ENCODE measurements at places on chromosomes 4 and X.

- DNase-seq, result no peak
Observed at GRCh38 chrX:49644991-49645637, 46.3 kb downstream of the GAGE1 start.

DNA sequence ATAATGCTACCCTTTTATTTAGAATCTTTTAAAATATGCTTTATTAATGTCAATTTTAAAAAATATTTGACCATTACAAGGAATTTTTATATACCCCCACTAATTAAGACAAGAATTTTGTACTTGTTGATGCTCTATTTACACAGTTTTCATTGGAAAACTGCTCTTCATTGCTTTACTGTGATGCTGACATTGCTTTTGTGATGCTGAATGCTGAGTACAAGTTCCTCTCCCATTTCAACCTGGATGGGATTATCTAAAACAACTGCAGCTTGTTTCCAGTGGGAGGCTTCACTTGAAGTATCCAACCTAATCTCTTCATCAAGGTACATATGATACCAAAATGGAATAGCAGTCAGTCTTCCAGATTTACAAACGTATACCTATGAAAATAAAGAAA, 21.2 kb downstream of the TMEM184C start:
- DNase-seq, result no peak

- DNase-seq, result no peak
Observed at GRCh38 chr4:26181616-26182015, 139.2 kb upstream of the RBPJ start.

DNA sequence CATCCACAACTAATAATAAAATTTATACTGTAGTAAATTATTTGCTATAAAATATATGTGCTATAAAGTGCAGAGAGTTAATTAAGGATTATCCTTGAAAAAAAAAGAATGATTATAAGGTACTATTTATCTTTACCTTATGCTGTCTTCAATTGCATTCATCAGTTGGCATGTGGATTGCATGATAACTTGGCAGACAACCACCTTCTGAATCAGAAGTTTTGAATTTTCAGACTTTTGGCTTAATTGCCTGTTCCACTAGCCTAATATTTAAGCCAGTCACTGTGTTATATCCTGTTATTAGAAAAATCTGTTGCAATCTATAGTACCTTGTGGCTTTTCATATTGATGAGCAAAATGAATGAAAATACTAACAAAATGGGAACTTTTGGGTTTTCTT, 1040.3 kb upstream of the PCDH10 start:
- no peak for DNase-seq

GRCh38 chr4:189117426-189117825, 823.2 kb upstream of the FRG1 start:
- DNase-seq, result no peak

DNA sequence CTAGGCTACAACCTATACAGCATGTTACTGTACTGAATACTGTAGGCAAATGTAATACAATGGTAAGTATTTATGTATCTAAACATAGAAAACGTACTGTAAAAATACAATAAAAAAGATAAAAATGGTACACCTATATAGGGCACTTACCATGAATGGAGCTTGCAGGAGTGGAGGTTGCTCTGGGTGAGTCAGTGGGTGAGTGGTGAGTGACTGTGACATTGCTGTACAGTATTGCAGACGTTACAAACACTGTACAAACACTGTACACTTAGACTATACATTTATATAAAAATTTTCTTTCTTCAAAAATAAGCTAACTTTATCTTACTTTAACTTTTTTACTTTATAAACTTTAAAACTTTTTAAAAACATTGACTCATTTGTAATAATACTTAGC, 190.3 kb upstream of the NR3C2 start:
- DNase-seq, result no peak

GRCh38 chrX:37786624-37787422, 7.0 kb downstream of the CYBB start:
- no peak for DNase-seq

GRCh38 chrX:2867206-2867605, 38.5 kb downstream of the GYG2 start:
- DNase-seq, result no peak

DNA sequence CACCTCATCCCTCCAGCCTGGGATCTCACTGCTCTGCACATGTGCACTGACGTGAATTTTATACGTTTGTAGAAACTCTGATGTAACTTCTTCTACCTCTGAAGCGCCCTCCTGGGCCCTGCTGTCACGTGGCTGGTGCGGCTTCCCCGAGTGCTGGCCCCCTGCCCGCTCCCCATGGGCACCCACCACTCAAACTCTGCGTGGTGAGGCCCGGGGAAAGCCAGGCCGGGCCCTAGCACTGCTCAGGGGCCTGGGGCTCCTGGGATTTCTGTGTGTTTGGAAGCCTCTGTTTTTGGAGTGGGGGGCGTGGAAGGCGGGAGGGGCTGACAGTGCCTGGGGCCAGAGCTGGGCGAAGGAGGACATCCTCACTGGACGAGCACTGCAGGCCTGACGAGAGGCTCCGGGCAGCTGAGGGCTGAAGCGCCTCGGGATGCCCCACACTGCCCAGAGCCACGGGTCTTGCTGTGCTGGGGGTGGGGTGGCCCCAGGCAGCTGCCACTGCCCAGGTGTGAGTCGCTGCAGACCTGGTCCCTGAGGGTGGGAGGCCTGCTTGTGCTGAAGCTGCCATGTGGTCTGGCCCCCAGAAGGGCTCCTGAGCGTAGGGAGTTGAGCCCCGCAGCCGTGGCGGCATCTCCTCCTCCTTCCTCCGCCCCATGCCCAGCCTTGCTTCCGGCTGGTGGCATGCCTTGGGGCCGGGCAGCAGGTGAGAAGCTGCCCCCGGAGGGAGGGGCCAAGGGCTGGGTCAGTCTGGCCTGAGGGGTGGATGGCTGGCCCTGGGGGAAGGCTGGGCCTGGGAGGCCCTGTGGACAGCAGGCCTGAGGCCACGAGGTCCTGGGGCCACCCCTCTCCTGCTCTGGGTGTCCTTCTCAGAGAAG, 7.7 kb downstream of the NAT8L start:
- no peak for DNase-seq

DNA sequence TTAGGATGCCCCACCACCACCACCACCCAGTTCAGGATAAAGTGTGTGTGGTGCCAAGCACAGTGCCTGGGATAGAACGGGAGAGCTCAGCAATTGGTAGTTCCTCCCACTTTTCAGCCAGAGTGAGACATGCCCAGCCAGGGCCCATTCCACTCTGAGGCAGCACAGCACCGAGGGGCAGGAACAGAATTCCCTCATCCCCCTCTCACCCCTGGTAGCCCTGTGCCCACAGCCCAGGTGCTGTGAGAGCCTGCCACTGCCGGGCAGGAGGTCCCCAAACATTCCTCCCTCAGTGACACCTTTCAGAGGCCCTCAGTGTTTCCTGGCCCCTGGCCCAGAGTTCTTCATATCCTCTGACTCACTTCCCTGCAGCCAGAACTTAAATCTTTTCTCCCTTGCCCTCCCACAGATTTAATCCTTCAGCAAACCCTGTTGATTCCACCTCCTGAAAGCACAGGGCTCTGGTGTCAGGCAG, 8.1 kb downstream of the RIPPLY1 start:
- DNase-seq, result no peak

- DNase-seq, result no peak
Observed at GRCh38 chr4:151259752-151260151, 17.2 kb upstream of the PRSS48 start.

GRCh38 chr4:183848805-183849204, 56.3 kb upstream of the STOX2 start:
- DNase-seq, result no peak

DNA sequence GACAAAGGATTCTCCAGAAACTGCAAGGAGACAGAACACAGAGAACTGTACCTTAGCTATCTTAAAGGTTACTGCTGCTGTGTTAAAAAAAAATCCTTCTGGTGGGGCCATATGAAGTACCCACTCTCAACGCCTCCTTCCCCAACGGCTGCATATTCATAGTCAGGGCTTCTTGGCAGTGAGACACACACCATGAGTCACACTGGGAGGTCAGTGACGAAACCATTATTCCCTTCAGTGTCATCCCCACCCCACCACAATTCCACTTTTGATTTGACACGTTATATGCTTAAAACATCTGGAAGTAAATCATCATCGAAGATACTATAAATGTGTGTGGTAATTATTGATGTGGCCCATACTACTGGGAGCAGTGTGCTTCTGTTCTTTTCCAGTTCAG, 271.5 kb downstream of the LDB2 start:
- DNase-seq, result no peak

GRCh38 chr4:7703688-7704087, 236.0 kb downstream of the AFAP1 start:
- no peak for DNase-seq
